Placental pericyte (primary cell): ENCODE measurements at places on chromosomes 5 and 9. TPM values are rescaled to one million over a fixed set of nuclear protein-coding genes. Genes with fewer than 3 reads are reported as not detected.

Gene PCDHGB6
- 4.3 and 5.3 TPM in 2 replicates for total RNA-seq

Gene RRAGA
- 43.1 and 47.9 TPM in 2 replicates for total RNA-seq

Gene FSD1L
- total RNA-seq, result 4.8 and 9.7 TPM in 2 replicates

Gene HDHD3
- 5.7 and 7.0 TPM in 2 replicates for total RNA-seq

Gene GARIN3
- total RNA-seq, result not detected in 2 replicates

Gene ACOT12
- total RNA-seq, result 0.57 and 0.66 TPM in 2 replicates

Gene IL9
- not detected in 2 replicates for total RNA-seq

Gene TTC16
- total RNA-seq, result under 0.01 TPM in 1 of 2 replicates, not detected in the other

Gene GRM6
- total RNA-seq, result not detected in 2 replicates

Gene SPINK5
- total RNA-seq, result under 0.01 TPM in 1 of 2 replicates, not detected in the other

Gene TMEM174
- total RNA-seq, result not detected in 2 replicates

Gene SLC25A2
- 0.44 and 2.0 TPM in 2 replicates for total RNA-seq

Gene RANBP3L
- total RNA-seq, result under 0.01 TPM in 1 of 2 replicates, not detected in the other

Gene MARCOL
- total RNA-seq, result not detected in 2 replicates

Gene TRIP13
- total RNA-seq, result 1.5 and 69.1 TPM in 2 replicates

Gene GAS1
- 10.3 and 12.6 TPM in 2 replicates for total RNA-seq

Gene HACD4
- total RNA-seq, result 1.8 and 5.6 TPM in 2 replicates

Gene LCN12
- total RNA-seq, result 0.88 TPM in 1 of 2 replicates, not detected in the other

Gene IL7R
- total RNA-seq, result 5.5 and 31.1 TPM in 2 replicates

Gene PFN3
- total RNA-seq, result not detected in 2 replicates

Gene LCN15
- total RNA-seq, result not detected in 2 replicates

Gene OLFM1
- 0.14 and 0.44 TPM in 2 replicates for total RNA-seq

Gene KCNV2
- not detected in 2 replicates for total RNA-seq

Gene LMX1B
- total RNA-seq, result not detected in 2 replicates

Gene HTR4
- not detected in 2 replicates for total RNA-seq

Gene PCDHGA2
- 2.0 and 6.3 TPM in 2 replicates for total RNA-seq

Gene SPATA31D4
- not detected in 2 replicates for total RNA-seq

Gene MLLT3
- total RNA-seq, result 13.9 and 17.3 TPM in 2 replicates

Gene AQP7
- 0.44 TPM in 1 of 2 replicates, not detected in the other for total RNA-seq

Gene ST6GALNAC6
- total RNA-seq, result 39.6 and 44.8 TPM in 2 replicates

Gene RLN2
- total RNA-seq, result not detected in 2 replicates

Gene C9orf40
- 1.5 and 11.0 TPM in 2 replicates for total RNA-seq

Gene ZNF483
- 0.44 and 0.86 TPM in 2 replicates for total RNA-seq

Gene TUSC1
- total RNA-seq, result 0.44 and 11.3 TPM in 2 replicates

Gene ARSK
- total RNA-seq, result 8.8 and 18.8 TPM in 2 replicates

Gene RASEF
- 0.44 and 0.57 TPM in 2 replicates for total RNA-seq

Gene SLCO6A1
- total RNA-seq, result under 0.01 and 0.14 TPM in 2 replicates

Gene INSL4
- total RNA-seq, result not detected in 2 replicates

Gene SLC46A2
- not detected in 2 replicates for total RNA-seq

Gene DMRT2
- total RNA-seq, result not detected in 2 replicates

Gene GABRB2
- under 0.01 and 0.43 TPM in 2 replicates for total RNA-seq

Gene ZNF883
- under 0.01 and 0.22 TPM in 2 replicates for total RNA-seq

Gene PDZD2
- total RNA-seq, result 0.44 and 5.3 TPM in 2 replicates

Gene RALGPS1
- 0.88 and 1.0 TPM in 2 replicates for total RNA-seq

Gene PKD2L2
- total RNA-seq, result not detected in 2 replicates

Gene TOMM5
- total RNA-seq, result 55.8 and 115 TPM in 2 replicates

Gene TCF7
- 0.44 and 3.9 TPM in 2 replicates for total RNA-seq

Gene NR2F1
- 87.2 and 93.7 TPM in 2 replicates for total RNA-seq

Gene GPR150
- total RNA-seq, result under 0.01 and 0.43 TPM in 2 replicates

Gene DIRAS2
- 0.14 and 0.22 TPM in 2 replicates for total RNA-seq

Gene CHSY3
- 8.3 and 15.6 TPM in 2 replicates for total RNA-seq

Gene OGN
- total RNA-seq, result not detected in 2 replicates

Gene WDR31
- 0.43 and 1.3 TPM in 2 replicates for total RNA-seq

Gene IFNA2
- not detected in 2 replicates for total RNA-seq

Gene ASB6
- 21.0 and 26.3 TPM in 2 replicates for total RNA-seq

Gene BNC2
- 31.5 and 35.2 TPM in 2 replicates for total RNA-seq
